Kidney glomerular epithelial cell (primary cell): ENCODE measurements at places on chromosomes 11 and 22.

DNA sequence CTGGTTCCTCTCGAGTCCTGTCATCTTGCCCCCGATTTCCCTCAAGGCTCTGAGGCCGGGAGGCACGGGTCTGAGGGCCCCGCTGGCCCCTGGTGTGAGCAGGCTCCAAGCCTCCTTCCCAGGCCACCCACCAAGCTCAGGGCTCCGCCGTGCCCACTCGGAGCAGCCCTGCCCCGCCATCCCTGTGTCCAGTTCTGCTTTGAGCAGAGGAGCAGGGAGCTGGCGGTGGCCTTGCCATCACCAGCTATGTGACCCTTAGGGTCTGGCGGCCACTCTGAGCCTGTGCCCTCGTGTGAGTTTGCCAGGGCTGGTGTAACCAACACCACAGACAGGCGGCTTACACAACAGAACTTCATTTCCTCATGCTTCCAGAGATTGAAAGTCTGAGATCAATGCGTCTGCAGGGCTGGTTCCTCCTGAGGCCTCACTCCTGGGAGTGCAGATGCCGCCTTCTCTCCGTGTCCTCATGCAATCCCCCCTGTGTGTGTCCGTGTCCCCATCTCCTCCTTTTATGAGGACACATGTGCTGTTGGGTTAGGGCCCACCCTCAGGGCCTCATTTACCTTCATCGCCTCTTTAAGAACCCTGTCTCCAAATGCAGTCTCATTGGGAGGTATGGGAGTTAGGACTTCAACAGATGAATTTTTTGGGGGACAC lies 36.5 kb upstream of the CELSR1 start:
- no peak for DNase-seq

DNA sequence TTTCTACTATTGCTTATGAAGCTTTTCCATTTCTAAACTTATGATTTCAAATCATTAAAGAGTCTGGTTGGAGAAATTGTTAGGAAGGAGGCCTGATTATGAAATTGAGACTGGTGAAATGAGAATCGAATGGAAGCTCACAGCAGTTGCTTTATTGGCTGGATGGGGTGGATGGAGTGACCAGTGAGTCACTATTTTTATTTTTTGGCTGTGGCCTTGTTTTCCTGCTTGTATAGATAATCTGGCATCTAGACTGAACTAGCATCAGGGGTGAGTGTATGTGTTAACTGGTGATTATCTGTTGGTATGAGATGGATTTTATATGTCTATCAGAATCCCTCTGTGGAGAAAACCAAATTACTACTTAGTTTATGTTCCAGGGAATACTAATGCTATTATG lies 36.2 kb downstream of the UVRAG start:
- DNase-seq = no peak

DNA sequence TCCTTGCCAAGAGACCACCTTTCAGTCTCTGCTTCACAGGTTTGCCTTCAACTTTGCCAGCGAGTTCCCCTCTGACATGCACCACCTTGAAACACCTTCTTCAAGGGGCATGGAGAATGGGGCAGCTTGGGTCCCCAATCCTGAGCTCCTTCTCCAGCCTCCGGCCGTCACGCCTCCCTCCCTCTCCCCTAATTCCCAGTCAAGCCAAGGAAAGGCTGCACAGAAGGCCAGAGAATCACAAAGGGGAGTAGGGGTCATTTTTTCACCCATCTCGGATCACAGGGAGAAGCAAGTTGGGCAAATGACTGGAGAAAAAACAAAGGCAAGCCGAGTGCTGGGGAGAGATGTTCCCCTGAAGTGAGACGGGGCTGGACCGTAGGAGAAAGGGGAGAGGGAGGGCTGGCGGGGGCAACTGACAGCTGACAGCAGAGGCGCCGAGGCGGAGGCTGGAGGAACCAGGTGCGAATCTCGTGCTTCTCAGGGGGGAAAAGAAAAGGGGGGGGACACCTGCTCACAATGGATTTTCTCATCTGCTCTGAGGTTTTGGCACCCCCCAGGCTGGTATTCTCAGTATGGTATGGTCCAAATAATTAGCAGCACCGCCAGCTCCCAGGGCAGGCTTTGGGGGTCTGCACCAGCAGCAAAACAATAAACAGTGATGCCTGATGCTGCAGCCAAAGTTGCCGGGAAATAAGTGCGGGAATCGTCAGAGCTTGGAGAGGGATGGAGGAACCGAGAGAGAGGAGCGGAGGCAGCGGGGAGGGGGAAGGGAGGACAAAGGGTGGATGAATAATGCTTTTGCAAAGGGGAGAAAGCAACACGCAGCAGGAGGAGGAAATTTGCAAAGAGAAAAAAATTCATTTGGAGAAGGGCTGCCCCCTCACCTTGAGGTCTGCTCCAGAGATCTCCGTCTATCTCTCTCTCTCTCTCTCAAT lies 644 bp downstream of the YPEL4 start:
- no peak for DNase-seq

GRCh38 chr11:32874132-32874531 lies 18.5 kb upstream of the QSER1 start:
- no peak for DNase-seq

GRCh38 chr11:13465909-13466371 lies 2.9 kb upstream of the BTBD10 start:
- peak; percentile 31 for DNase-seq

- DNase-seq = no peak
Measured at GRCh38 chr11:80362563-80363340, 921.9 kb upstream of the TENM4 start.

DNA sequence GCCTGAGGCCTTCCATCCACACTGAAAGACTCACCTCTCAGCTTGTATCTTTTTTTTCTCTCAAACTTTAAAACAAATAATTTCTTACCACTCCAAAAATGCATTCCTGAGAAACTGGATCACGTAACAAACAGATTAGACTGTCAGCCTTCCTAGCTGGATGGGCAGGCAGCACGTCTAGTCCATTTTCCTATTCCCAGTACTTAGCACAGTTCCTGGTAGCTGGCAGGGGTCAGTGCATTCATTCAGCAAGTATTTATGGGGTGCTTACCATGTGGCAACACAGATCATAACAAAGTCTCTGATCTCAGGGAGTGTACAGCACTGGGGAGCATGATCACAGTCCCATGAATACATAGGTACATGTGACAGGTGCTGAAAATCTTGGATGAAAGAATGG lies 89.6 kb downstream of the UBASH3B start:
- no peak for DNase-seq

DNA sequence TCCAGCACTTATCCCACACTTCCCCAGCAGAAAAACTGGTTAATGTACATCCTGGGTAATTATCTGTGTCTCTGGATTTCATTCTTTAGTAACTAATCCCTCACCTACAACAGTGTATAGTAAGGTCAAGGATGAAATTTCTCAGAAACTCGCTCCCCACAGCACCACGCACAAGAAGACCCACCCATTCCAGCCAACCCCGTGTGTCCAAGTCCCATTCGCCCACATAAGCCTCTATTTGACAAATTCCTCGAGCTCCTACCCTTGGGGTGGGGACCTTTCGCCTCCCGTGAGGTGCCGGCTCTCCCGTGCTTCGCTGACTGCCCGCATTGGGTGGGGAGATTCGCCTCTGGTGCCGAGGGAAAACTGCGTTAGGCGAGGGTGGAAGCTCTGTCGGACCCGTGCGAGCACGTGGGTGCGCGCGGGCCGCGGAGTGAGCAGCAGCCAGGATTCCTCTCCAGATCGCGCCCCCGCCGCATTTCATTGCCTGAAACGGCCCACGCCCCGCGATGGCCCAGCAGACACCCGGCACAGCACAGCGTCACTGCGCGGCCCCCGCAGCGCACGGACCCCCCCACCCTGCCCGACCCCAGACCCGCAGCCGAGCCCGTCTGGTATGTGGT lies 866 bp downstream of the EXPH5 start:
- peak; percentile 7 for DNase-seq

DNA sequence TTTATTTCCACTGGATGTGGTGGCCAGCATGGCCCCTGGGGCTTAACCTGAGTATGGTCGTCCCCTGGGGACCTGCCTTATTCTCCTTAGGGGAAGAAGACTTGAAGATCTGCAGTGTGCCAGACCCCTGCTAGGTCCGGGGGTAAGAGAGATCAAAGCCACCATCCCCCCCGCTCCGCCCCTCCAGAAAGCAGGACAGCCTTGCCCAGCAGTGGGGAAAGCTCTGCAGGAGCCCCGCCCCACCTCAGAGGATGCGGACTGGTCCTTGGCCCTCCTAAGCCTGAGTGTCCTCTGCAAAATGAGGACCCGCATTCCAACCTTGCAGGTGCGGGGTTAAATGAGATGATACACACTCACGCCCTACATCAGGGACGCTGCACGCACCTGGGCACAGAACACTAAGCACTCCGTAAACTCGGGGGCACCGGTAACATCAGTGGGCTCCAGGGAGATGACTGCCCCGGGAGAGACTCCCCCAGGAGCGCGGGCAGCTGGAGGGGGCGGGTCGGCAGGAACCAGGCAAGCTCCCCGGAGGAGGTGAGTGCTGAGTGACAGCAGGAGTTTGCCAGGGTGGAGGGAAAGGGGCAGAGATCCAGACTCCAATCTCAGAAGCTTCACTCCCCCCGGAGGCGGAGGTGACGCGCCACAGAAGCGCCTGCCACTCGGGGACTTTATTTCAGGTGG lies 564 bp upstream of the ANO1 start:
- DNase-seq = no peak

DNA sequence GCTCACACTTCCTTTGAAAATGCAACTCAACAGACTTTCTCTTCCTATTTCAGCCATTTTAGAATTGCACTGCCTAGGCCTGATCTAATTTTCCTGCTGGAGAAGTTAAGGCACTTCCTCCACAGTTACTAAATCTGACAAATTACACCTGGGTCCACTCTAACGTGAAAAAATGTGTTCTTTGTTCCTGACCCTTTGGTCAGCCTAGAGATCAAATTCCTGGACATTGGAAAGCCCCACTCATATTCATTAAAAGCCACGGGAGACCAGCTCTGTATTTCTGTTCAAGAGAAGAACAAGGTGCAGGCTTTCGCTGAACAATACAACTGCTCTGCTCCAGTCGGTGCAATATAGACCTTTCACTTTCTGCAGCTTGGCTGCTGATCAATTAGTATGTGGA lies 96.6 kb downstream of the MPPED2 start:
- no peak for DNase-seq

- no peak for DNase-seq
Measured at GRCh38 chr11:100757646-100758045, 70.6 kb downstream of the ARHGAP42 start.

DNA sequence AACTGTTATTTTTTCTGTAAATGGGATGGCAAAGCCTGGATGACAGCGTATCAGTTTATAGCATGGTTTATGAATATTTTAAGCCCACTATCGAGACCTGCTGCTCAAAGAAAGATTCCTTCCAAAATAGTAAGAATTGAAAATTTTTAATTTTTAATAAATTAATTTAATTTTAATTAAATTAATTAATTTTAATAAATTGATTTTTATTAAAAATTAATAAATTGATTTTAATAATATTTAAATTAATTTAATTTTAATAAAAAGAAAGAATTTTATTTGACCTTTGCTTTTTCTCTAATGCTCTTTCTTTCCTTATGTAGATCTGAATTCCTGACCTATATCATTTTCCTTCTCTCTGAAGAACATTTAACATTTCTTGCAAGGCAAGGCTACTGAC lies 62.9 kb downstream of the EXT2 start:
- DNase-seq = no peak

DNA sequence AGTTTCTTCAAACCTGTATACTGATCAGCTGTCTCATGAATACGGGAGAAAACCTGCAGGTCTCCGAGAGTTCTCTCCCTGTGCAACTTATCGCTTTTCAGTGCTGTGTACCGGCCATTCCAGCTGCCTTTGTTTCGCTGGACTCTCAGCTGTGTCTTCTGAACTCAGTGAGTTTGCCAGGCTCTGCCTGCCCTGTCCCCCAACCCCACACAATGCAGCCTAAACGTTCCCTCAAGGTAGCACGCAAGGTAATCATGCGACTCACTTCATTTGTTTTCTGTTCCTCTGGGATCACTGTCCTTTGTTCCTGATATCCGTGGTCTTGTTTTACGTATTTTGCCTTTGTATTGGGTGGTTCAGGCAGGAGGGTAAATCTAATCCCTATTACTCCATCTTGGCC lies 13.5 kb downstream of the RBM7 start:
- no peak for DNase-seq

- DNase-seq = no peak
Measured at GRCh38 chr11:133524488-133524887, 7.8 kb downstream of the OPCML start.

GRCh38 chr11:73359930-73360742 lies 16.1 kb upstream of the RELT start:
- no peak for DNase-seq

GRCh38 chr11:34827228-34827627 lies 89.0 kb downstream of the APIP start:
- DNase-seq = no peak

DNA sequence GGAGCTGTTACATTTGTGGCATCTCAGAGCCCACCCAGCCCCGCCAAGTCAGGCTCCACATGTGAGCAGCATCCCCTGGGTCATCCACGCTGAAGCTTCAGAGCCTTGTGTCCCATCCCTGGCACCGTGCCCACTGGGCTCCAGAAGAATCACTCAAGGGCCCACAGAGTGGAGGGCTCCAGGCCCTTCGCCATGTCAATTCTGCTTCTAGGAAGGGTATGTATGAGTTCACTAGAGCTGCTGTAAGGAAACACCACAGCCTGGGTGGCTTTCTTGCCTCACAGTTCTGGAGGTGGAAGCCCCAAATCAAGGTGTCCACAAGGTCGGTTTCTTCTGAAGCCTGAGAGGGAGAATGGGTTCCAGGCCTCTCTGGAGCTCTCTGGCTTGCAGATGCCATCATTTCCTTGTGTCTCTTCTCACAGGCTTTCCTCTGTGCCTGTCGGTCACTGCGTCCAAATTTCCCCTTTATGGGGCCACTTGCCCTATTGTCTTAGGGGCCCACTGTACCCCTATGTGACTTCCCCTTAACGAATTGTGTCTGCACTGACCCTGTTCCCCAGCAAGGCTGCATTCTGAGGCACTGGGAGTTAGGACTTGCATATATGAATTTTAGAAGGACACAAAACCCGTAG lies 1476.0 kb downstream of the TBC1D22A start:
- no peak for DNase-seq

GRCh38 chr11:11347592-11347991 lies 5.5 kb downstream of the CSNK2A3 start:
- no peak for DNase-seq

GRCh38 chr11:132838627-132839026 lies 693.7 kb downstream of the OPCML start:
- no peak for DNase-seq
